NCI-H2081 treated with DMSO at 0.1 percent for 48 hours (cell line): ENCODE measurements at places on chromosomes 11 and 22.

GRCh38 chr11:117427356-117427874, 99.8 kb downstream of the CEP164 start:
- no peak for DNase-seq

- no peak for DNase-seq
Measured at GRCh38 chr22:19574247-19574646, 50.0 kb upstream of the CLDN5 start.

DNA sequence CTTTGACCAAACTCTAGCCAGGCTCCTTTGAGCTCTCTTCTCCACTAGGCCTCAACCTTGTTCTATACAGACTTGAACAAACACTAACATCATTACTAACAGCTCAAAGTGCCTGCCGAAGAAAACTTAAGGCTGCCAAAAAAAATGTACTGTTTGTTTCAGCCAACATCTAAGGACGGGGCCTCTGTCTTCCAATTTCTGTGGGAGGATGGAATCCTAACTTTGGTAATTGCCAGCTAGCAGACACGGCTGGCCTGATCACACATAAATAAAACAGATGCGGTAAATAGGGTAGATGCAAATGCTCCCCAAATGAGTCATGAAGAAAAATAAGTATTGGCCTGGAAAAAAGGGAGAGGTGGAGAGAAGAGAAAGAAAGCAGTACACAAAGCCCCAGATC, 394.3 kb downstream of the TMEM135 start:
- no peak for DNase-seq

DNA sequence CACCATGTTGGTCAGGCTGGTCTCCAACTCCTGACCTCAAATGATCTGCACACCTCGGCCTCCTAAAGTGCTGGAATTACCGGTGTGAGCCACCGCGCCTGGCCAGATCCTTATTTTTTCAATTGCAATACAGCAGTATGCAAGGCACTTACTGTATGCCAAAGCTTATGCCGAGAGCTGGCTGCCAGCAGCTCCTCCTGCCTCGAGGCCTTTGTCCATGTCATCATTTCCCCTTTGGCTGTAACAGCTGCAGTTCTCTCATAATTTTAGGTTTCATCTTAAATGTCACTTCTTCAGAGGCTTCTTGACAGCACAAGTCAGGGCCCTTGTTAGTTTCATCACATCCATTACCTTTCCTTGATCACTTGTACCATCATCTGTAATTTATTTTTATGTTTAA, 1.5 kb upstream of the SREBF2 start:
- DNase-seq: no peak

DNA sequence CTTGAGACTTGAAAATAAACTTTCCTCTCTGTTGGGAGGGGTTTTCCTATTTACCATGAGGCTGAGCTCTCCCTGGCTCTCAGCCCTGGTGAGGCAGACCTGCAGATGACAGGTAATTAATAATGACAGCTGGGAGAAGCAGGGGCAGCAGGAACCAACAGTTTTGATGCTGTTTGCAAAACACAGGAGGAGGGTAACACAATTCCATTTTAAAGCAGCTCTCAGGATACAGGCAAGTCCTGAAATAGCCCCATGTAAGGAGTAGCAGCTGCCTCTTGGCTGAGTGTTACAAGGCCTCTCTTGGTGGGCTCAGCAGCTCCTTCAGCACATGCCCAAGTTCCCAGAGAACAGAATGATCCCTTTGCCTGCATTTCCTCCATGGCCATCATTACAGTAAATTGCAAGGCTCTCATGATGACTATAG, 13.3 kb downstream of the PARVA start:
- peak; percentile 23 for DNase-seq

- DNase-seq: no peak
Measured at GRCh38 chr22:17472932-17473331, 90.4 kb upstream of the SLC25A18 start.

DNA sequence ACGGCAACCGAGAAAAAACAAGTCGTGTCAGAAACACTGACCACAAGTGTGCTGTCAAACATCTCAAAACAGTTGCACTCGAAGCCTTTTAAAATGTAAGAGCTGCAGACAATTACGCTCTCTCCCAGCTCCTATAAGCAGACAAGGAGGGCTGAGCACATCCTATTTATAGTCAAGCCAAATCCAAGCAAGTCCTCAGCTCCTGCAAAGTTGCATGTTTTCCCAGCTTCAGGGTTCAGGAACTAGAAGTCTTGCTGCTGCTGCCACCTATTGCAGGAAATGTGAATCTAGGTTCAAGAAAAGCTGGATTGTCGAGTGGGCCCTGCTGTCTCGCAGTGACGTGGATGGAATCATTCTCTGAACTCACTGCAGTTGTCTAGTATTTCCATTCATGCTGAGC, 15.5 kb downstream of the EFCAB6 start:
- no peak for DNase-seq

- DNase-seq: no peak
Measured at GRCh38 chr11:16469968-16470367, 113.6 kb upstream of the SOX6 start.

DNA sequence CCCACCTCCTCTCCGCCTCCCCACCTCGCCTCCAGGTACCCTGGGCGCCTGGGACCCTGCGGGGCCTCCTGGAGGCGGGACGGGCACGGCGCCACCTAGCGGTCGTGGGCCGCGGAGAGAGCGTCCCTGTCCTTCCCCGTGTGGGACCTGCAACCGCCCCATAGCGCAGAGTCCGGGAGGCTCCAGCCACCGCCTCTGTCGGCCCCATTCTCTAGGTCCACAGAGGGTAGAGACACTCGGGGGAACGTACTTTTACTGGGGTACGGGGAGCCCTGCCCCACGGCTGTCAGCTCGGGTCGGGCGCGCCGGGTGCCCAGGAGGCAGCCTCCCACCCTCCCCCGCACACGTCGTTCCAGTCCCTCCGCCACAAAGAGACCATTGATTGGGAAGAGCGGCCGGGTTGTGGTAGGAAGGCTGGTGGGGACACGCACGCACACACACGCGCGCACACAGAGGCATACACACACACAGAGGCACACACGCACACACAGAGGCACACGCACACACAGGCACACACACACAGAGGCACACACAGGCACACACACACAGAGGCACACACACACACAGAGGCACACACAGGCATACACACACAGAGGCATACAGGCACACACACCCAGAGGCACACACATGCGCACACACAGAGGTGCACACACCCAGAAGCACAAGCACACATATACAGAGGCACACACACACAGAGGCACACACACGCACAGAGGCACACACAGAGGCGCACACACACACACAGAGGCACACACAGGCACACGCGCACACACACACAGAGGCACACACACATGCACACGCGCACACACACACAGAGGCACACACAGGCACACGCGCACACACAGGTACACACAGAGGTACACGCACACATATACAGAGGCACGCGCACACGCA, 12.6 kb upstream of the NECTIN1 start:
- DNase-seq: no peak

DNA sequence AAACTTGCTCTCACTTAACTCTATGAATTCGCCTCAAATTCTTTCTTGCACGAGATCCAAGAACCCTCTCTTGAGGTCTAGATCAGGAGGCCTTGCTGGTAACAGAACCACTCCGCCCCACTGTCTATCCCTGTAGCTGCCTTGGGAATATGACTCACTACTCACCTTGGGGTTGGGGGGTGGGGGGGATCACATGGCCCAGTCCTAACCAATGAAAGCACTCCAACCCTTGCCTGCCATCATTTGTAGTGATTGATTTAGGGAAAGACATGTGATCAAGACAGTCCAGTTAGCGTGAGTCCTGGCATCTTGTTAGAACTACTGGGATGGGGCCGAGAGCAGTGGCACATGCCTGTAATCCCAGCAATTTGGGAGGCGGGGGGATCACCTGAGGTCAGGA, 4.8 kb upstream of the MRTFA start:
- DNase-seq: no peak

- DNase-seq: no peak
Measured at GRCh38 chr11:76026281-76026680, 180.0 kb downstream of the WNT11 start.

DNA sequence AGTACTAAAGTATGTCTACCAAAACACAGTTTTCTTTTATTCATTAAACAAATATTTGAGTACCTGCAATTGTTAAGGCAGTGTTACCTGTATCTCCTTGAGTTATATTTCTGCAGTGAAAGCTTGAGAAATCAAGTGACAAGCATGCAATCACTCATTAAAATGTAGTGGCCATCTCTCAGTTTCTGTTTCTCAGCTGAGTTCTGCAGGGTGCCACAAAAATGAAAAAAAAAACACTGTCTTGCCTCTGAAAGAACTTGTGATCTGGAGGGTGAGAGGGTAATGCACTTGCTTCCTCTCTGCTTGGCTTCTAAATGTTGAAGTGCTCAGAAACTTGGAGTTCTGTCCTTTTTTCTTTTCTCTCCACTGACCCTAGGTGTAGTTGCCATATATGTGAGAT, 6.8 kb downstream of the QSER1 start:
- DNase-seq: no peak

- no peak for DNase-seq
Measured at GRCh38 chr22:29103121-29103520, 30.3 kb downstream of the KREMEN1 start.

DNA sequence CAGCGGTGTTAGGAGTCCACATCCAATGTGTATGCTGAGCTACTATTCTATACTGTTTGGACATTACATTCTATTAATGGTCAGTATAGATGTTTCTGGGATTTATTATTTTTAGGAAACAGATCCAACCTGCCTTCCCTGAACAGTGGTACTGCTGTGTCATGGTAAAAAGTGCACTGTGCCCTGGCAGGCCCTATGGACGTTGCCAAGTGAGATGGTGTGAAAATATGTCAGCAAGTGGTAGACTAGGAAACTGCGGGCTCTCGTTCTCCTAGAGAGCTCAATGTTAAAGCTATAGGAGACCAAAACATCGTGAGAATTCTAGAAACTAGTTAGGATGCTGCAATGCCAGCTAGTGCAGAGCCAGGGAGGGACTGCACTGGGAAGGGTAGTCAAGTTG, 26.0 kb upstream of the CYP2D6 start:
- no peak for DNase-seq

- no peak for DNase-seq
Measured at GRCh38 chr11:1195682-1196515, 27.0 kb upstream of the MUC5B start.

GRCh38 chr11:44509296-44509695, 56.2 kb upstream of the CD82 start:
- no peak for DNase-seq

DNA sequence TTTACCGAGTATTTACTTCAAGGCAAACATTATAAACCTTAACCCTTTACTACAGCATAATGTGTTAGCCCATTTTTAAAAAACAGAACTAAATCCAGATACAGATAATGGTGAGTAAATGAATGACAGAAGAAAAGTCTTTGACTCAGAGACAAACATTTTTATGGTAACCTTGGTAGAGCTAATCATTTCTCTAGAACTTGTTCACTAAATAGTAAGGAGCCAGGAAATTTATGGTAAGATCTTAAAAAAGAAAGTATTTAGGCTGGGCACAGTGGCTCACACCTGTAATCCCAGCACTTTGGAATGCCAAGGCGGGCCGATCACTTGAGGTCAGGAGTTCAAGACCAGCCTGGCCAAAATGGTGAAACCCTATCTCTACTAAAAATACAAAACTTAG, 11.5 kb upstream of the FUT4 start:
- no peak for DNase-seq

GRCh38 chr11:63998558-63999348, 12.5 kb downstream of the OTUB1 start:
- no peak for DNase-seq

GRCh38 chr11:24253237-24253760, 243.6 kb upstream of the LUZP2 start:
- no peak for DNase-seq

DNA sequence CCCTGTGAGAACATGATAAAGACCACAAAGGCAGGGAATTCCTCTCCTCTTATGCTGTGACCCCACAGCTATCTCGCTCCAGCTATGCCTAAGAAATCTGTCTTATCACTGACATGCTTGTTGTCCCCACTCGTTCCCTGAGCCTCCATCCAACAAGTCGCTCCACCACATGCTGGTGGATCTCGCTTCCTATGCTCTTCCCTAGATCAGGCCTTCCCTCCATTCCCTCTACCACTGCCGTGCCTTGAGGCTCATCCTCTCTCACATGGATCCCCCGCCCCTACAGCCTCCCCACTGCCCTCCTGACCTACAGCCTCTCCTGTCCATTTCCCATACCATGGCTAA, 1.4 kb upstream of the DGAT2 start:
- no peak for DNase-seq

GRCh38 chr22:48488149-48488551, 1339.5 kb downstream of the BRD1 start:
- no peak for DNase-seq
